HT-29 (cell line): ENCODE measurements at places on chromosomes 5 and 9. TPM values are rescaled to one million over a fixed set of nuclear protein-coding genes. Genes with fewer than 3 reads are reported as not detected.

GRCh38 chr9:61673664-61674381 lies 484.0 kb downstream of the SPATA31A7 start:
- DNase-seq = no peak

DNA sequence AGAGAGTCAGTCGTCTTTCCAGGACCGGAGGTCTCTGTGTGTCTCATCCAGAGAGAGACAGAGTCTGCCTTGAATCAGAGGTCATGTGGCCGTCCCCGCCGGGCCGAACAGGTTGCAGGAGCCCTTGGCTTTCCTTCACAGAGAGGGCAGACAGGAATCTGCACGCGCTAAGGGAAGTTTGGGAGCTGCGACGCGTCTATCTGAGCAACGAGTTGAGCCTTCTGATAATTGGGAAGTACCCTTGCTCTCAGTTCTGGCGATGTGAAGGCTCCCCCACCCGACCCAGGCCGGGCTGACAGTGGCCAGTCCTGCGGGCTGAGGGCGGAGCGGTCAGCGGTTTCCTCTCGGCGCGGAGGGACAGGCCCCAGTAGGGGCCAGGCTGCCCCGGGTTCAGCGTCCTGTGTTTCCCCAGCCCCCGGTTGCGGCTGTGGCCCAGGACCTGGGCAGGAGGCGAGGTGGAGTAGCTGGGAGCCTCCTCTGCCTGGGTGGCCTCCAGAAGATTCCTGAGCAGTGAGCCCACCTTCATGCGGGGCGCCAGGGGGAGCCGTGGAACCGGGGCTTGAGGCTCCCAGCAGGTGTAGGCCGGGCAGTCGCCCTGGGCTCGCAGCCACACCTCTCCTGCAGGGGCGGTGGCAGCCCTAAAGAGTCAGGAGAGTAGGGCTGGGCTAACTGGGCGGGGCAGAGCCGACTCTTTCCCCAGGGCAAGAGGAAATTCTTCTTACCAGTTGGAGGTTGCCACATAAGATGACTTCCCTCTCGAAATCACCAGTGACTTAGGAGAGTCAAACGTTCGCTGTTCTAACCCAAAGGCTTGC lies 13.9 kb downstream of the NR2F1 start:
- peak; percentile 70 for DNase-seq

DNA sequence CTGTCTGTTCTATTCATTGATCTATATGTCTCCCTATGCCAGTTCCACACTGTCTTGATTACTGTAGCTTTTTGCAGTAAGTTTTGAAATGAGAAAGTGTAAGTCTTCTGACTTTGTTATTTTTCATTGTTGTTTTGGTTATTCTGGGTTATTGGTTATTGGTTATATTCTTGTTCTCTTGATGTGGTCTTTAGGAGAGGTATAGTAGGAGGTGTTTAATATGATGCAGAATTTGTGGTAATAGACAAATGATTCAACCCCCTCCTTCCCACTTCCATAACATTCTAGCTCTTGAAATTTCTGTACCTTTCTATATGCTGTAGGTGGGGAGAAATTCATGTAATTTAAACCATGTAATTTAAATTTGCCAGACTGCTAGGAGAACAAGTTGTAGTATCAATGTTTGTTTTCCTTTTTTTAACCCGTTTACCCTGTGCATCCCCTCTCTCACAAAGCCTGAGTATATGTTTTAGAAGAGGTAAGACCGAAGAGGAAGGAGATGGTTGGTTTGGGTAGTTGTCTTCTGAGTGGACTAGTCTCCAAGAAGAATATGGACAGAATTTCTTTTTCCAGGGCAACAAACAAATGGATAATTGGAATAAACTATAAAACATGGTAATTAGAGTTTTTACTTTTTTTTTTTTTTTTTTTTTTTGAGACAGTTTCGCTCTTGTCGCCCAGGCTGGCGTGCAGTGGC lies 19.2 kb downstream of the ANKHD1 start:
- DNase-seq = no peak

DNA sequence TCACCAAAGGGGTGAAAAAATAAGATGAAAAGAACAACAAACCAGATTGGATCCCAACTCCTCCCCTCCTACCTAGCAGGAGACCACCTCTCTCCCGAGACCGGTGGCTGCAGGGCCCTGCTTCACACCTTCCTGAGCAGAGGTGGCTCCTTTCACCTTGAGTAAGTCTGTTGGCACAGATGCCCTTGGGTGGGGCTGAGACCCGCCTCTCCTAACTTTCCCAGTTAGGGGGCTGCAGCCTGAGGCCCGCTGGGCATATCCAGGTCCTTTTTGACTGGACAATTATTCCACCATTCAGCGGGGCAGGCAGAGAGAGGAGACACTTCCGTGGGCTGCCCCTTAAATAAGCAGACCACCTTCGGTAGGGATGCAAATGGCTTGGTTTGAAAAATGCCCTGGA lies 1.3 kb downstream of the SLC25A48 start:
- DNase-seq = no peak

GRCh38 chr9:93437996-93438395 lies 13.5 kb upstream of the FAM120A start:
- DNase-seq = no peak

DNA sequence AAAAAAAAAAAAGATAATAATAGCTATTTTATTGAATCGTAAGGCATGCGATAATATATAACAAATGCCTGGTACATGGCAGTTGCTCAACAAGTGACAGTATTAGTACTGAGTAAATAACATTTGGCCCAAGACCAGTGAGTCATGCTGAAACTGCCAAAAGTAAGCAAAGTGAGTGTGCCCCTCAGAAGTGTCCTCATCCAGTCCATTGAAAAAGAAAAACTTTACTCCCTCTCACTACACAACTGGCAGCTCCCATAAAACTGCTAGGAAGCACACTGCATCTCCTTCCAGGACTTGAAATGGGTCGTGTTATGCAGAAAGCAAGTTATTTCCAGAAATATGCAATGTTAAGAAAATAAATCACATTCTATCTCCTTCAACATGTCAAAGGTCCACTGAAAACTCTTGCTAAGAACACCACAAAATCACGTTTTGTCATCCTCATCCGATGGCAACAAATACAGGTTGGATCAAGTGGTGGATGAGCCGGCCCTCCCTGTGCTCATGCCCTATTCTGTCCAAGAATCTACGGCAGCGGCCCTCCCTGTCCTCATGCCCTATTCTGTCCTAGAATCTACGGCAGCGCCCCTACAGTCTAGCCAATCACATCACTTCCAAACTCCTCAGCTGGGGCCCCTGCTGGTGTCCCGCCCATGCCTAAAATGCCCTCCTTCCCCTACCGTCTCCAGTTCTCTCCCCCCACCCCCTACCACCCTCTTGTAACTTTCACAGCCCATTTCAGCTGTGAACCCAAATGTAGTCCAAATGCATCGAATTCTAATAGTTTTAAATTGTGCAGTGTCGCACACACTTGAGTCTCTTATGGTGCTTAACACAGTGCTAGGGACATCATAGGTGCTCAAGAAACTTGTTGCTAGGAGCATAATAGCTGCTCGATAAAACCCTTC lies 12.5 kb downstream of the PTCH1 start:
- DNase-seq = no peak

- DNase-seq = no peak
These were observed 60.6 kb upstream of the FNIP1 start for GRCh38 chr5:131857388-131857787.

DNA sequence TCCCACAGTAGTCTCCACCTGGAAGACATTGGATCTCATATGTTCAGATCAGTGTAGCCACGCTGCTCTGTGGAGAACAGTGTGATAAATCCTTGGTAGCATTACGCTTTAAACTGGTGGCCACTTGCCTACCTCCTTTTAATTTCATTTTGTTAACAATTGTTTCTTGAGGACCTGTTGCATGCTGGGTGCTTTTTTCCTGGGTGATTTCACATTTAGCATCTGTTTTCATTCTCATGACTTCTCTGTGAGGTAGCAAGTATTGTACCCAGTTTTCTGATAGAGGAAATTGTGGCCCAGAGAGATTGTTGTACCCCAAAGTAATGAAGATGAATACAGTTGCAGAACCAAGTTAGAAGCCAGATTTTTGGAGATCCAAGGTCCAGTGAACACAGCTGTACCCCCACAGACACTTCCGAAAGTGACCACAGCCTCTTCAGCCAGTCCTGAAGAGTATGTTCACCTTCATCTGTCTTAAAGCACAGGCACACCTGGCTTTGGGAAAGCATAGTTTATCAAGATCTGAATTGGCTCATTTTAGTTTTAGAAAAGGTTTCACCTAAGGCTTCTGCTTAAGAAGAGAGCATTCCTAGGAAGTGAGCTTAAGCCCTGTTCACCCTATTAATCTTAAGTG lies 75.2 kb downstream of the F2RL2 start:
- DNase-seq = no peak

DNA sequence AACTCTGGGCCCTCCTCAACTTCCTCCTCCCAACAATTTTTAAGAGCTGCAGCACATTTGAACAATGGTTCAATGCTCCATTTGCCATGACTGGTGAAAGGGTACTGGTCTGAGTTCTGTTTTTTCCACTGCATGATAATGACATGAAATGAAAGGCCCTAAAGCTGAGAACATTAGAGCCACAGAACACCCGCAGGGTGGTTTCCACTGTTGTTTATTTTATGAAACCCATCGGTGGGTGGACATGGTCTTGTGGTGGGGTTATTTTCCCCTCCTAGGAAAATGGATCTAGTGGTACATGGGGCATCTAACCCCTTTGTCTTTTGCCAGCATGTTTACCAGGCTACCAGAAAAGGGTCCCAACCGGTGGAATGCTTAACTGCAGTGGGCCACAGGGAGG lies 71.8 kb downstream of the SMARCA2 start:
- DNase-seq = no peak

- no peak for DNase-seq
These were observed 227.4 kb downstream of the FBXL7 start for GRCh38 chr5:15727375-15727774.

GRCh38 chr5:30890377-30890776 lies 303.1 kb upstream of the CDH6 start:
- no peak for DNase-seq

DNA sequence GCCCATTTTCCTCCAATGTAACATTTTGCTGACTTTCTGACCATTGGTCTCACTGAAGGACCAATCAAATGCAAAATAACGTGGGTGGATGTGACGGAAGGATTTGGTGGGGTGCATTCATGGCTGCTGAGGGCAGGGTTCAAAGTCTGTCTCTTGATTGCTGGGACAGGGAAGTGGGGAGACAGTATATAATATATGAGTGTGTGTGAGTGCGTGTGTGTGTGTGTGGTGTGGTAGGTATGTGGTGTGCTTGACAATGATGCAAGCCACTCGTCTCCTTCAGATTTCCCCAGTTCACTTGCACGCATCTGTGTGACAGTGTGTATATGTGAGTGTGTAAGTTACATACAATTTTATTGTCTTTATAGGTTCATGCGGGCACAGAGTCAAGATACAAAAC lies 477.3 kb downstream of the DIRAS2 start:
- no peak for DNase-seq

- no peak for DNase-seq
These were observed 1034.0 kb downstream of the DTWD2 start for GRCh38 chr5:117954331-117954730.

DNA sequence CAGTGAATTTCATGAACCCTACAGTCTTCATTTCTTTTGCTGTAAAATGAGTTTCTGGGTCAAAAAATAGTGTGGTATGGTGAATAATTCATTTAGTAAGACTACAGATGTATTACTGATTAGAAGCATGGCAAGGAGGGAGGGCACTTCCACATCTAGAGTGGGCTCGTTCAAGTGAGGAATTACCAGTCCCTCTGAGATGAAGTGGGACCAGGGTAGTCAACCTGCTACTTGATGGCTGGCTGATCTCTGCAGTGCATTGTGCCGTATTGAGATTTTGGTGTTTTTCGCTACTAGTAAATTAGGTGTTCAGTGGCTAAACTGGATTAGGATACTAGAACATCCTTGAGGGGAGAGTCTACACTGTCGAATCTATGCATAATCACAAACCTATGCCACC lies 10.8 kb downstream of the CDC37L1 start:
- no peak for DNase-seq

- DNase-seq = no peak
These were observed 139.0 kb upstream of the ACTBL2 start for GRCh38 chr5:57621624-57622023.

- DNase-seq = no peak
These were observed 77.6 kb downstream of the KIF4B start for GRCh38 chr5:155091063-155091648.

DNA sequence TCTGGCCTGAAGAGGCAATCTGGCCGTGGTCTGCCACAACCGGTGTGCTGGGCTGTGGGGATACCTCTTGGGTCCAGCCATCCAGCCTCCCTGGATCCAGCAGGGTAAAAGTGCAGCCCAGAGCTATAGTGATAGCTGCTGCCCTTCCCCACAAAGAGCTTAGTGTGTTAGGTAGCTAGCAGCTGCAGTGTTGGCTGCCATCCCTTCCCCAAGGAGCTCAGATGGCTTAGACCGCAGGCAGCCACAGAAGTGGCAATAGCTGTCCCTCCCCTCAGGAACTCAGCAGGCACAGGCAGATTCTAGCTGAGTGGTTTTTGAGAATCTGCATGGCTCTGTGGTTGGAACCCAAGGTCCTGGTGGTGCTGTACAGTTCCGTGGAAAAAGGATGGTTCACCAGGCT lies 40.1 kb downstream of the GIN1 start:
- DNase-seq = no peak

The STKLD1 gene
- not detected in 2 replicates for total RNA-seq

The PCDHB15 gene
- total RNA-seq = 0.05 and 0.20 TPM in 2 replicates

The SCGB3A2 gene
- total RNA-seq = not detected in 2 replicates

The STC2 gene
- not detected in 2 replicates for total RNA-seq

The GAS1 gene
- 0.03 and 0.21 TPM in 2 replicates for total RNA-seq

The TTF1 gene
- total RNA-seq = 6.4 and 7.9 TPM in 2 replicates

The ZNF79 gene
- 5.6 and 9.3 TPM in 2 replicates for total RNA-seq

The FAM153A gene
- total RNA-seq = not detected in 2 replicates

The SPATA31E1 gene
- not detected in 2 replicates for total RNA-seq

The TMEM232 gene
- 0.10 and 0.94 TPM in 2 replicates for total RNA-seq

The NR2F1-AS1 gene
- total RNA-seq = 2.8 and 4.1 TPM in 2 replicates

The C9 gene
- not detected in 2 replicates for total RNA-seq
